Astrocyte of the hippocampus (primary cell): ENCODE measurements at places on chromosomes 6 and 20.

GRCh38 chr20:4418141-4418540 lies 303.6 kb upstream of the PRND start:
- DNase-seq = no peak

DNA sequence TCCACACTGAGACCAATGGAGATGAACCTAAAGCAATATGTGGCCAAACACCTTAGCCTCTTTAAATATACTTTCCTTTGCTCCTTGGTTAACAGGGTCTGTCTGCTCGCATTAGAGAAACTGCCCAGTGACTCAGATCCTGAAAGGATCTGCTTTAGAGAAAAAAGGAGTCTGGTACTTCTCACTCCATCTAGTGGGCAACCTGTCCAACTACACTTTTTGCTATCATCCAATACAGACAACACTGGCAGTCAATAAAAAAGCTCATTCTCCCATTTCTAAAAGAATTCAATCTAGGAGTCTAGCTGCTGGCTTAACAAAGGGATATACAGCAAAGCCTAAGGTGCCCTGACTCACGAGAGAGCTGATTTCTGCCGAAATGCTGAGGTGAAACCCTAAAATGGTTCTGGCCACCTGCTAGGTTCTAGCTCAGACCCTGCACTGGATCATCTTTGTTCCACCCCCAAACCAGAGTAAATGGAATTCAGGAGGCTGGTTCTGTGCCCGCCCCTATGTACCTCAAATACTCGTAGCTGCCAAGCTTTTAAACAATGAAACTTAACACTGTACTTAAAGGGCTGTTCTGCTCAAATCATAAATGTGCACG lies 11.5 kb downstream of the GNL1 start:
- peak; percentile 78 for DNase-seq

- no peak for DNase-seq
Observed at GRCh38 chr6:511488-512137, 120.1 kb downstream of the IRF4 start.

GRCh38 chr6:155194399-155194798 lies 69.4 kb upstream of the CLDN20 start:
- no peak for DNase-seq

GRCh38 chr6:111551521-111552231 lies 54.0 kb downstream of the TRAF3IP2 start:
- DNase-seq = peak; percentile 84

DNA sequence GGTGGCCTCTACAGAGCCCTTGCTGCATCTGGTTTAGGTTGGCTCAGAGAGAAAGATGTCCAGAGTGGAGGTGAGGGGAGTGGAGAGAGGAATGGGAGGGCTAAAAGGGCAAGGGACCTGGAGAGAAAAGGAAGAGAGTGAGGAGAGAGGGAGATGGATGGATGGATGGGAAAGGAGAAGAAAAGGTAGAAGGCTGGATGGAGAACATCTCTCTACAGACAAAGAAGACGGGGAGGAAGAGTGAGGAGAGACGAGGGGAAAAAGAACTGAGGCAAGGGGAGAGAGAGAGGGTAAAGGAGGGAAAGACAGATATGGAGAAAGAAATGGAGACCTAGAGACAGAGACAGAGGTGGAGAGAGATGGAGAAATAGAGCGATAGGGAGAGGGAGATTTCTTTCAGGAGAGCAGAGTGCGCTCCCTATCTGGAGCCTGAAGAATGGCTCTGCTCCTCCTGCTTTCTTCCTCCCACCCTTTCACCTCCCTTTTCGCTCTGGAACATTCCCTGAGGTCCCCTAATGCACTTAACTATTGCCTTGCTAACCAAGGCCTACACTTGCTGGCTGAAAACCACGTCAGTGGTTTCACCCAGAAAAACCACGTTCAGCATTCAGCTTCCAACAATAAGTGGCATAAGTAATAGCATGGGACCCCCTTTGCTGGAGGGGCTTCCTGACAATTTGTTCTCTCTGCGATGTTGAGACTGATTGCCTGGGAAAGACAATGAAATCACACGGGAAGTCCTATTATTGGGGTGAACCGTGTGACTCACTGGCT lies 286.3 kb downstream of the CDH26 start:
- no peak for DNase-seq

- DNase-seq = no peak
Observed at GRCh38 chr20:6525447-6526303, 241.8 kb upstream of the BMP2 start.

DNA sequence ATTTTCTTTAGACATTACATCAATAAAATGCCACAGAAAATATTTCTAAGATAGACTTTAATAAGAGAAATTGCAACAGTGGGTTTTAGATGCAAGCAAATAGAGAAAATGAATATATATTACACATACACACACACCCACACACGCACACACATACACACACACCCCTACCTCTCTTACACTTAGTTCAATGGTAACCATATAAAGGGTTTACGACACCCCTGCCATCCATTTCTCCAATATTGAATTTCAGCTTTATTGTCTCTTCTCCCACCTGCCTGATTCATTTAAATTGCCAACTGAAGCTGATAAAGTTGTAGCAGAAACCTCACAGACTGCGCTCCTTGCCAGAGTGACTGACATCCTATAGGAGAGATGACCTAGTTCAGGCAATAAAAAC lies 154.6 kb downstream of the ADAT2 start:
- DNase-seq = no peak

- no peak for DNase-seq
Observed at GRCh38 chr6:167091026-167091804, 31.7 kb upstream of the CCR6 start.

GRCh38 chr20:15928946-15929345 lies 644.3 kb downstream of the KIF16B start:
- DNase-seq = no peak

DNA sequence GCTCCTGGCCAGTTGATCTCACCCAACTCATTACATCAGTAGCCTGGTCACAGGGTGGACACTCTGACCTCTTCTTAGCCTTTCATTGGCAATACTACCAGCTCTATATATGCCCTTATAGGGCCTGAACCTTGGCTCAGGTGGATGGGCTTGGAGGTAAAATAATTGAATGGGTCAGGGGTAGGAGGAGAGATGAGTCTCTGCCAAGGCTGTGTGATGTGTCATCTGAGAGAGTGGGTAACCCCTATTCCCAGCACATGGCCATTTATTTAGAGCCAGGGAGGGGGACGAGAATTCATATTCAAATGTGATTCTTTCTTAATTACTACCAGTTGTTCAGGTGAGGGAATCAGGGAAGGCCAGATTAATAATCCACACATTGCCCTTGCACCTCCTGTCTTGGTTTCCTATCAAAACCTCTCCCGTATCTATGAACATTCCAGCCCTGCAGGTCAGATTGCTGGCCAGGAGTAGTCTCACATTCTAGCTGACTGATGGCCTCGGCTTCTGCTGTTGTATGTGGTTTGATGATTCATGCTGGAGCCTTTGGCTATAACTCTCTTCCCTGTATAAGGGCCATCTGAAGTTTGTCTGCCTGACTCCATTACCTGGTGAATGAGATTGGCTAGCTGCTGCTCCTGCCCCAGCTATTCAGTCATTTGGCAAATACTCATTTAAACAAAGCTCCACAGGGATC lies 13.4 kb downstream of the C20orf173 start:
- DNase-seq = peak; percentile 91

- no peak for DNase-seq
Observed at GRCh38 chr6:43836507-43837240, 66.7 kb downstream of the VEGFA start.

DNA sequence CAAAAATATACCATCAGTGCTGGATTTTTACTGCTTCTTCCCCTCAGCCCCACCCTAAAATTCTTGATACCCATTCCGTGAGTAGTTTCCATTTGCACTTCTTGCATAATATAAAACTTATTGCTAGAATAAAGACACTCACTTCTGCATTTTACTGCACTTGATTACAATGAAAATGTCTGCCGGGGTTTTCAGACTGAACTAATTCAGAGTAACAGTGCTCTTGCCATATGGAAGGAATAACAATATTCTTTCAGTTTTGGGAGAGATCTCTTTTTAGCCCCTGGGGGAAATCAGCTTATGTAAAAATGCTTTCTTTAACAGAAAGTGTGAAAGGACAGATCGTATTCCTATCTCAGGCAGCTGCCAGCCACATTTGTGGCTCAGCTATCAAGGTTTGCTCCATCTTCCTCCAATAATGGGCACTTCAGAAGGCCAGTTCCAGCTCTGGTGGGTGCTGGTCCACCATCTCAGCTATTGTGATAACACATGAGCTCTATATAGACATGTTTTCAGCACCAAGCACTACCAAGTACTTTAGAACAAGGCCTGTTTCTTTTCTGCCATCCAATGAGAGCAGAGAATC lies 8.9 kb downstream of the SMLR1 start:
- DNase-seq = no peak

- DNase-seq = no peak
Observed at GRCh38 chr6:100487638-100488037, 22.9 kb upstream of the SIM1 start.

- peak; percentile 55 for DNase-seq
Observed at GRCh38 chr20:57947421-57948179, 237.8 kb upstream of the PMEPA1 start.
